ENCODE measurements at places on chromosomes 16 and 17.

GRCh38 chr17:35407531-35407930 is 24.8 kb downstream of the SLFN12 start:
- DNase-seq, result no peak

GRCh38 chr16:82044585-82044911 is 9.5 kb downstream of the HSD17B2 start:
- no peak for DNase-seq

DNA sequence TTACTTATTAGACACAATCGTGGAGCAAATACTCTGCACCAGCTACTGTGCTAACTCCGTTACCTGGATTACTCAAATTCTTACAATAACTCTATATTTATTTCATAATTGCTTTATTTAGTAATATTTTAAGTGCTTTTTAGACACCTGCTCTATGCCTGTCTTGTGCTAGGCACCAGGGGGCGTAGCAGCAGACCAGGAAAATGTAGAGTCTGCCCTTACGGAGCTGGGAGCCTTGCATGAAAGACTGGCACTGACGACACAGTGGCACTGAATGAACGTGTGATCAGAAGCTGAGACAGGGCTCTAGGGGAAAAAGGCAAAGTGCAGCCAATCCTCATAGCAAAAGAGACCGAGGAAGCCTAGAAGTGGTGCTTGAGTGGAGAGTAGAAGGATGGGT is 486.5 kb downstream of the CDH13 start:
- peak; percentile 3 for DNase-seq

GRCh38 chr16:72191551-72191950 is 19.6 kb upstream of the PMFBP1 start:
- no peak for DNase-seq

DNA sequence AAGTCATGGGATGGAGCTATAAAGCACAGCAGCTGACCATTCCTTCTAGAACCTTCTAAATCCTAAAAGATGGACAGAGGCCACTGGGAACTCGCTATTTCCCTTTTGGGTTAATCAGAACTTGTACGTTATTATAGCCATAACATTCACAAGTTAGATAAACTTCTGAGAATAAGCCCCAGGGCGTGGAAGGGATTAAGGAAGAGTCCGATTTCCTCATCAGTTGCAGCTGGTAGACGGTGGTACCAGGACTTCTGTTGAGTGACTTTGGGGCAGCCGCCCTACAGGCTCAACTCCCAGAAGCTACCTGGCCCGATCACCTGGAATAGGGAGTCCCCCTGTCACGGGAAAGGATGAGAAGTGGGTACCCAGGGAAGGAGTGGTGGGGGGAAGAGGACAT is 370.1 kb upstream of the ZFHX3 start:
- DNase-seq, result no peak

DNA sequence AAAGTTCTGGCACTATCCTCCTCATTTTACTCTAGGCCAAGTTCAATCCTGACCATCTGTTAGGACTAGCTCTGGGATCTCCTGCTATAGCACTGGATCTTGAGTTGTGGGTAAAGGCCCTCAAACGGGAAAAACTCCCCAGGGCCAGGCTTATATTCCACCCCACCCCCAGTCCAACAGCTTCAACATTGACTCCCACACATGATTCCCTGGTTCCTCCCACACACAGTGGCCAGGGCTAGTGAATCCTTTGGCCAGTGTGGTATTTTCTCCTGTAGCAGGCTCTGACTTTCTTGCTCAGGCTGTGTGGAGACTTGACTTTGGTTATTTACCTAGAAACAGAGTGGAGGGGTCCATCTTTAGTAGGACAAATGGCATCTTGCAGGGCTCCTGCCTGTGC is 10.3 kb upstream of the AKAP10 start:
- no peak for DNase-seq

DNA sequence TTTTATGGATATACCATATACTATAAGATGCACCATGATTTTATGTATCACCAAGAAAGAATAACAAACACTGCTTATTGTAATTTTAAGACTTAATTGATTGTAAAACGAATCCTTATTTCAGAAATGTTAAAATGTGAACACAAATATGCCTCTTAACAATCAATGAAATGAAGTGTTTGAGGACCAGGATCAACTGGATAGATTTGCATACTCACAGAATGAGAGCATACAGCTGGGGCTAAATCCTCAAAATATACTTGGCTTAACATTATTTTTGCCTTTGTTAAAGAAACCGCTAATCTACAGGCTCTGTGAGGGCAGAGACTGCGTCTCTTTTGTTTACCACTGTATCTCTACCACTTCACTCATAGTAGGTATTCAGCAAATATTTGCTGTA is 93.6 kb downstream of the SPACA3 start:
- no peak for DNase-seq

DNA sequence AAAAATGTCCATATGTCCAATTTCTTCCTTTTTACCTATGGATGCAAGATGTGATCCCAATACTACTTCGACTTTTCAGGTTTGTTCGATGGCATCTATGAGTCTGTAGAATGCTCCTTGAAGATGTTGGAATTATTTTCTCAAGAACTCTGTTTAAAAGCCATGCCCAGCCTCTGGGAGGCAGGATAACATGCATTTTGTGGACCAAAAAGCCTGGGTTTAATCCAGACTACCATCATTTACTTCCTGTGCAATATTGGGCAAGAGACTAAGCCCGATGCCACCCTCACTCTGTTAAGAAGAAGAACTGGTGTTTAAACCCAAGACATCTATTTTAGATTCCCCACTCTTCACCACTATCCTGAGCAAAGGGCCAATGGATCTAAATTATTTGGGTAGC is 42.8 kb upstream of the SALL1 start:
- no peak for DNase-seq

GRCh38 chr16:2787406-2787805 is at the start of gene PRSS33:
Gene PRSS33 (minus strand): TSS chr16:2787560. CDS start chr16:2786547, 1,013 bp downstream.
- no peak for DNase-seq

DNA sequence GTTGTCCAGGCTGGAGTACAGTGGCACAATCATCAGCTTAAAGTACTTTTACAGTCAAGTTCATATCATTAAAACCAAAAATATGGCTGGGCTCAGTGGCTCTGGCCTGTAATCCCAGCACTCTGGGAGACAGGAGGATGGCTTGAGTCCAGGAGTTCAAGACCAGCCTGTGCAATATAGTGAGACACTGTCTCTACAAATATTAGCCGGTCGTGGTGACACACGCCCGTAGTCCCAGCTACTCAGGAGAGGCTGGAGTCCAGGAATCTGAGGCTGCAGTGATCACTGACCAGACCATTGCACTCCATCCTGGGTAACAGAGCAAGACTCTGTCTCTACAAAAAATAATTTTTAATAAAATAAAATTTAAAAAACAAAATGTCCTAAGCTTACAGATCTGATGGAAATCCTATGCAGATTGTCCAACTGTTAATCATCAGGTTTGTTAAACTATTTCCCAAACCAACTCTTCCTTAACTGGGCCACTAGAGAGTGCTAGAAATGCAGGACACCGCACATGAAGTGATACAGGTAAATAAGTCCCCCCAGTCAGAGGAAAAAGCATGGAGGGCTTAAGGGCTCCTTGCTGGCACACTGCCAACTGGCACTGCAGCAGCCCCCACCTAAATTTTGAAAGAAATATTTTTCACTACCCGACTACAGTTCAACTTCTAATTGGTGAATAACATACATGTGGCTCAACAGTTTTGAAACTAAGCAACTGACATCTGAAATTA is 2.8 kb downstream of the USP22 start:
- DNase-seq, result peak; percentile 82

- peak; percentile 78 for DNase-seq
Measured at GRCh38 chr17:80263253-80264204, 2.9 kb downstream of the RNF213 start.

GRCh38 chr17:59751955-59752413 is 44.5 kb downstream of the VMP1 start:
- no peak for DNase-seq

DNA sequence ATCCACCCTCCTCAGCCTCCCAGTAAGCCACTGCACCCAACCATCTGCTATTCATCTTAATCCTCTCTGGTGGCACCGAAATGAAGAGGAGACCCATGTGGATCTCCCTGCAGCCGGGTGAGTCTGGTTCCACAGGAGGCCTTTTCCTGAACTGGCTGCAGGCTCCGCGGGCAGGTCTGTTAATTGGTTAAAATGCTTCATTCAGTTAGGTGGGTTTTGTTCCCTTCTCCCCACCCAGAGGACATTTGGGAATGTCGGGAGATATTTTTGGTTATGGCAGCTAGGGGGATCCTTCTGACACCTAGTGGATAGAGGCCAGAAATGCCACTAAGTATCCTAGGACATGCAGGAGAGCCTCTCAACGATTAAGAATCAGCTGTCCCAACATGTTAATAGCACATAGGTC is 16.7 kb downstream of the C16orf54 start:
- peak; percentile 55 for DNase-seq

- no peak for DNase-seq
Measured at GRCh38 chr16:842061-842476, 41.5 kb upstream of the GNG13 start.

GRCh38 chr17:63533433-63534077 is 10.4 kb downstream of the KCNH6 start:
- DNase-seq, result no peak

- DNase-seq, result no peak
Measured at GRCh38 chr17:64217249-64217691, 45.8 kb downstream of the TEX2 start.

GRCh38 chr17:8153525-8153956 is 1.3 kb upstream of the PER1 start:
- peak; percentile 89 for DNase-seq

GRCh38 chr17:41975099-41976083 is 8.8 kb downstream of the CNP start:
- DNase-seq, result no peak

DNA sequence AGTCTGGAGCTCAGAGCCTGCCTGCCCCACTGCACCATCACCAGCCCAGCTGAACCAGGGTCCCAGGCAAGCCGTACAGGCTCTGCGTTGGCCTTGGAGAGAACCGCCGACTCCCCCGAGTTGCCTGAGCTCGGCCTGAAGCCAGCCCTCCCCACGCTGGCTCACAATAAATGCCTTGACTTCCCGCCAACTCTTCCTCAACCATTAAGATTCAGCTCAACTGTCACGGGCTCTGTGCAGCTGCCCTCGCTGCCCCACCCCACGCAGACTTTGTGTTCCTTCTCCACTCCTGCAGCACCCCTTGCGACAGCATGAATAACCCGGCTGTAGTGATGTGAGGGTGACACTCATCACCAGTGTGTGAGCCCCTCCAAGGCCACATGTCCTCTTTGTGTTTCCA is 4.8 kb upstream of the QPRT start:
- peak; percentile 77 for DNase-seq

GRCh38 chr17:28334666-28335200 is 539 bp downstream of the IFT20 start:
- DNase-seq, result no peak

DNA sequence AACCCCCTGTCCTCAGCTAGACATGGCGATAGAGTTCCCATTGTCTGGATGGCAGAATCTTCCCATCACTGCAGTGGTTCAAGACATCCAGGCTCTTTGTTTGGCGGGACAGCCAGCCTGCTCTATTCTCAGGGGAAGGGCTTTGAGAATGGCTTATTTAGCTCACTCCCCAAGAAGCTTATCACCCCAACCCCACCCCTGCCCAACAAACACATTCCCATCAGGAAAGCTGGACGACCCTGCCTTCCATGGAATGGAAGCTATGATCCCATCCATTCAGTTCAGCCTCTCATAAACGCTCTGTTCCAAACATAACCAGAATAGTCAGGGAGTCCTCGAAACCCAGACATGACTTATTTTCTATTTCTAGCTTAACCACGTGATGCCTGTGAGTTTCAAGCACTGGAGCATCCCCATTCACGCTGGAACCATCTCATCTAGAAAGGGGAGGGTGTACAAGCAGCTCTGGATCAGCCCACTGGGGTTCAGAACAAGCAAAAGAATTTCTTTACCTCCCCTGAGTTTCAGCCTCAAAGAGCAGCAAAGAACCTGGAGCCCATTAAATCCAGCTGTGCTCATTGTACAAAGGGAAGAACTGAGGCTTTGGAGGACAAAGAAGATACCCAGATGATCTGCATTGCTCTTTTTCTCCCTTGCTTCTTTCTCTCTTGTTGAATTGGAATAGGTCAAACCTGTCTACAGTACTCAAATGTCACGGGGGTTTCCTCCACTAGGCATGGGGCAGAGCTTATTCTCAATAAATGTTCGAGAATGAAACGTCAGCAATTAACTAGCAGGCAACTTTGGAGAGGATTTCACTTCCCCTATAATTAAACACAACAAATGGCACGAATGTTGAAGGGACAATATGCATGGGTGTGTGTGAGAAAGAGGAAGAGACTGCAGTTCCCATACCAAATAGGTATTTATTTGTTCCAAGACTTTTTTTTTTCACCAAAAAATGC is 93.1 kb downstream of the XYLT1 start:
- DNase-seq, result no peak

DNA sequence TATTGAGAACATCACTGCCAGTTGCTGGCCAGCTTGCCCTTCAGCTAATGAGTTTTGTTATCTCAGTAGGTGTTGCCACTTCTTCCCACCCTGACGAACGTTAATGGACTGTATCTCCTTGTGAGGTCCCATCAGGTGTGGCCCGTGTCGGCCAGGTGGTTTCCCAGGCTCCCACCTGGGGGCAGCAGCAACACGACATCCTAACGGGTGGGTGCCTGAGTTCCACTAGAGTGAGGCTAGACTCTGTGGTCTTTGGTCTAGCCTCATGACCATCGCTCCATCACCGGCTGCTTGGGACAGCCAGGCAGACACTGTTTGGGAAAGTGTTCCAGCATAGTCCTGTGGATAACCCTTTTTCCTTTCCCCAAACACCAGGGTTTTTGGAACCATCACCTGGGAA is 45.6 kb upstream of the LCMT1 start:
- no peak for DNase-seq

DNA sequence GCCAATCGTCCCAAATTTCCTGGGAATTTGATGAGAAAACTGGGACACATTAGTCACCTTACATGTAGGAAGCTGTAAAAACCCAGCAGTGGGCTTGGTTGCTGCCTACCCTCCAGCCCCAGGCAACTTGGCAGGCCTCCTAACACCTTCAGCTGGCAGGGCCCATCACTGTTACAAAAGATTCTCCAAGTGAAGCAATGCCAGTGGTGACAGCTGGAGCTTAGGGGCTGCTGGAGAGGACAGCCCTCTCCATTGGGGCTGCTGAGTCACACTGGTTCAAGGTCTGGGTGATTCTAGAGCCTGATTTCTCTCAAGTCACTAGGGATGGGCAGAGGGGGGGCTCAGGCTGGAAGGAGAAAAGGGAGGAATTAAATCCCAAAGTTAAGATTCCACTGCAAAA is 180.6 kb downstream of the COPRS start:
- no peak for DNase-seq

GRCh38 chr17:66444031-66444430 is 141.6 kb downstream of the PRKCA start:
- no peak for DNase-seq

DNA sequence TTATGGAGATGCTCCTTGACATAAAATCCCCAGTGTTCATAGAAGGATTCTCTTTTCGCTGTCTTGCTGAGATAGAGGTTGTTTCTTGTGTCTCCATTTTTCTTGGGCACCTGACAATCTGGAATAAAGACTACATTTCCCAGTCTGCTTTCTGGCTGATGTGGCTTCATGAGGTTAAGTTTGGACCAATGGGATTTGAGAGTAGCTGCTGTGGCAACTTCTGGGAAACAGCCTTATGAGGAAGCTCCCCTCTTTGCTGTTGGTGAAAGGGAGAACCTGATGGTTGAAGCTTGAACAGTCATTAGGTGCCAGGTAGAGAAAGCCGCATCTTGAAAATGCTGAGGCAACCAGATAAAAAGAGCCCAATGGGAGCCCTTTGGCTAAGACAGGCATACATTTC is 24.4 kb downstream of the HS3ST4 start:
- DNase-seq, result no peak

- peak; percentile 57 for DNase-seq
Measured at GRCh38 chr17:74779948-74780400, 3.8 kb upstream of the NAT9 start.
